ENCODE measurements at places on chromosomes 1 and 21.

- DNase-seq: no peak
Measured at GRCh38 chr1:60916199-60916598, 166.2 kb upstream of the NFIA start.

GRCh38 chr1:228367798-228368791 is 38.5 kb downstream of the TRIM11 start:
- no peak for DNase-seq

GRCh38 chr1:4733446-4734177 is 79.2 kb downstream of the AJAP1 start:
- no peak for DNase-seq

- no peak for DNase-seq
Measured at GRCh38 chr1:168054117-168054516, 82.6 kb downstream of the GPR161 start.

GRCh38 chr1:39933956-39934941 is 20.7 kb upstream of the MFSD2A start:
- no peak for DNase-seq

- DNase-seq: no peak
Measured at GRCh38 chr1:1892079-1892762, 1.3 kb upstream of the GNB1 start.

DNA sequence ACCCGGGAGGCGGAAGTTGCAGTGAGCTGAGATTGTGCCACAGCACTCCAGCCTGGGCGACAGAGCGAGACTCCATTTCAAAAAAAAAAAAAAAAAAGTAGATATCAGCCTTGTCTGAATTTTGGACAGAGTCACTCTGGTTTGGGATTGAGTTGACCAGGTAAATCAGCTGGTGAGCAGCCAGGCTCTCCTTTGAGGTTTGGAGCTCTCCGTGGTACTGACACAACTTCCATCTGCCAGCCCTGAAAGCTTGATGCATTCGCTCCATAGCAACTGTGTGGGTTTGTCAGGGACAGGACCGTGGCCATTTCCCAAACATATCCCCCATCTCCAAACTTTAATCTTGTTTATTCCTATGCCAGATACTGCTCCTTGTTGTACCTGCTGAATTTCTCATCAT is 155.2 kb downstream of the DMRTA2 start:
- no peak for DNase-seq

DNA sequence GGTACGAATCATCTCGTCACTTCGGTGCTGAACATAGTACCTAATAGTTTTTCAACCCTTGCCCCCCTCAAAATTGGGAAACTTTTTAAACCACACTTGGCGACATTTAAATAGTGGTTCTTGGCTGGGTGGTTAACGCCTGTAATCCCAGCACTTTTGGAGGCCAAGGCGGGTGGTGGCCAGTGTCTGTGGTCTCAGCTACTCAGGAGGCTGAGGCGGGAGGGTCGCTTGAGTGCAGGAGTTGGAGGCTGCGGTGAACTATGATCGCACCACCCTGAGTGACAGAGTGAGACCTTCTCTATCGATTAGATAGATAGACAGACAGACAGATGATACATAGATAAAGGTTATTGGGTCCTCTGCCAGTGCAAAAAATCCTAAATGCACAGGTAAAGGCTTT is 55.5 kb upstream of the RASAL2 start:
- no peak for DNase-seq

DNA sequence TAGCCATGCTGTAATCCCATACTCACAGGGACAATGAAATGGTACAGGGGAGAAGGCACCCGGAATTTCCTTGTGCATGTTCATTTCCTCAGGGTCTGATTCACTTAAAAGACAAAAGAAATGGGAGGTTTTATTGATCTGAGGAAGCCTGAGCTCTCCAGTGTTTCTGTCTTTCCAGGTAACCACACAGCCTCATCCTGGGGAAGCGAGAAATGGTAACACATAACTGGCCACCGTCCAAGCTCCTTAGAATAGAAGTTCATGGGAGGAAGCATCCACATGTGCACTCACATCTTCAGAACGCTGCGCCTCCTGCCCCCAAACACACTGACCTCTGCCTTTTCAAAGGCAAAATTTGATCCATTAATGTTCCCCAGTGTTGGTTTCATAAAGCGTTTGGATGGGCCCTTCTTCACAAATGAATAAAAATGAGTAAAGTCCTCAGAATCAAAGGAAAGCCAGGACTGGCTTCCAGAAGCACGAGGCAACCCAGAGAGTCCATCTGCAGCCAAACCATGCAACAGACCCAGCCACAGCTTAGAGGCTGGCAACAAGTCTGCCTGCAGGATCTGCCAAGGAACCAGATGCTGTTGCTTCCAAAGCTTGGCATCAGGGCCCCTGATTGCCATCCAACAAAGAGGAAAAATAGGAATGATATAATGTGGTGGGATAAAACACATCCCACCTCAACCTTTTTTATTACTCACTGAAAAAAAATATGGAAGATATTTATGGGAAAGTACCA is 120.3 kb downstream of the ZBTB18 start:
- no peak for DNase-seq

- DNase-seq: no peak
Measured at GRCh38 chr21:31675960-31676359, 16.5 kb downstream of the SOD1 start.

- DNase-seq: no peak
Measured at GRCh38 chr21:42579456-42580075, 65.9 kb downstream of the SLC37A1 start.

Data from GM19239 (cell line).